Uterus (tissue), 4 donors: ENCODE measurements at places on chromosomes 13 and 19.

DNA sequence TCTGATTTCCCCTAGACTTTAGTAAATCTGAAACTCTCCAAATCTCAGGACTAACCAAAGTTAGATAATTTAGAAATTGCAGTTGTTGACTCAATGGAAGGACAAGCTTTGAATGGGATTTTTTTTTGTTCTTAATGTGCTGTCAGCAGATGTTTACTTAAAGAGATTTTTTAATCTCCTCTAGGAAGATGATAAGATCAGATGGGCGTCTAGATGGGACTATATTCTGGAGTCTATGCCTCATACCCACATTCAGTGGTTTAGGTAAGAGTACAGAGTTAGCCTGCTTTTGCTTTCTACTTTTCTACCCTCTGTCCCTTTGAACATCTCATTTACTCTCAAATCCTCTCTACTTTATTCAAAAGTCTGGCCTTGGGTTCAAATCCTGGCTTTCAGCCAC is 39.3 kb downstream of the TM9SF2 start:
- DNase-seq = no peak

- DNase-seq = no peak
Measured at GRCh38 chr13:32362574-32362973, 47.3 kb downstream of the BRCA2 start.

- DNase-seq = no peak
Measured at GRCh38 chr19:52155596-52156359, 15.6 kb downstream of the ZNF836 start.

- DNase-seq = no peak
Measured at GRCh38 chr13:59674616-59675015, 489.1 kb downstream of the DIAPH3 start.

- DNase-seq = no peak
Measured at GRCh38 chr19:5719274-5719960, 529 bp downstream of the LONP1 start.

- no peak for DNase-seq
Measured at GRCh38 chr13:89380101-89380500, 1708.9 kb downstream of the SLITRK5 start.

- peak; percentile 79 for DNase-seq
Measured at GRCh38 chr13:37869756-37870488, at the start of gene TRPC4. Gene TRPC4, minus strand, starts transcription at chr13:37869772. Its CDS starts 86,439 bp downstream, at chr13:37783333.

GRCh38 chr19:38194061-38194701 is 29.8 kb downstream of the DPF1 start:
- DNase-seq = no peak

- DNase-seq = no peak
Measured at GRCh38 chr19:33267706-33268105, 34.6 kb downstream of the CEBPA start.

GRCh38 chr19:45526143-45526542 is 18.9 kb downstream of the VASP start:
- DNase-seq = peak; percentile 65

- no peak for DNase-seq
Measured at GRCh38 chr19:17847538-17848366, at the start of gene JAK3. Gene JAK3, minus strand, starts transcription at chr19:17847982. Its CDS starts 3,565 bp downstream, at chr19:17844417.

DNA sequence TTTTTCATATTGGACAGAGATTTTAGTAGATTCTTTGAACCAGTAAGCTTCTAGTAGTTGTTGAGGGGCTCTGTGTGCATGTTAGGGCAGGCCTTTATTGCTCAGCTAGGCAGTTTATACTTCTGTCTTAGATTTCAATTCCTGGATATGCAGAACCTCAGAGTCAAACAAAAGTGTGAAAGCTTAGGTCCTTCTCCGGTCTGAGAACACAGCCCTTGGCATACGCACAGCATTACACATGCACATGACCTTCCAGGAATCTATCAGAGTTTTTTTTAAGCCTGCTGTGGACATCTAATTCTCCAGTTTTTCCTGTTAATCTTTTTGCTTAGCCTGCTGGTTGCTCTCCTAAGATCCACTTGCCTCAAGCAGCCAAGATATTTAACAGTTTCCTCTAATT is 77.9 kb upstream of the KL start:
- no peak for DNase-seq

- DNase-seq = no peak
Measured at GRCh38 chr13:71851498-71852409, 15.2 kb downstream of the DACH1 start.

DNA sequence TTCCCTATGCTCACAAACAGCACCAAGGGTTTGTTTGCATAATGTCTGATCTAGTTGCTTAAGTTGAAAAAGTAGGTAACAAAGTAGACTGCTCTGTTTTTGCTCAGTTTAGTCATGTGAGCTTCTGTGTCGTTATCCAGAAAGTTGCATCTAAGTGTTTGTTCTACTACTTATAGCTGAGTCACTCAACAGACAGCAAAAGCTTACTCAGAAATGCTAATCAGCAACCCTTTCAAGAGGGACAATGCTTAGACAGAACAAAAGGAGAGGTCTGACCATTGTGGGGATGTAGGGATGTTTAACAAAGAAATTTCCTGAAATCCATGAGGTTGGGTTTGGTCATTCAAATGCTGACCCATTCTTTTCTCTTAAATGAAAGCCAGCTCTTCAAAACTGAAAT is 106.4 kb downstream of the ATP8A2 start:
- no peak for DNase-seq

- no peak for DNase-seq
Measured at GRCh38 chr13:41652735-41653361, 195.5 kb downstream of the RGCC start.

DNA sequence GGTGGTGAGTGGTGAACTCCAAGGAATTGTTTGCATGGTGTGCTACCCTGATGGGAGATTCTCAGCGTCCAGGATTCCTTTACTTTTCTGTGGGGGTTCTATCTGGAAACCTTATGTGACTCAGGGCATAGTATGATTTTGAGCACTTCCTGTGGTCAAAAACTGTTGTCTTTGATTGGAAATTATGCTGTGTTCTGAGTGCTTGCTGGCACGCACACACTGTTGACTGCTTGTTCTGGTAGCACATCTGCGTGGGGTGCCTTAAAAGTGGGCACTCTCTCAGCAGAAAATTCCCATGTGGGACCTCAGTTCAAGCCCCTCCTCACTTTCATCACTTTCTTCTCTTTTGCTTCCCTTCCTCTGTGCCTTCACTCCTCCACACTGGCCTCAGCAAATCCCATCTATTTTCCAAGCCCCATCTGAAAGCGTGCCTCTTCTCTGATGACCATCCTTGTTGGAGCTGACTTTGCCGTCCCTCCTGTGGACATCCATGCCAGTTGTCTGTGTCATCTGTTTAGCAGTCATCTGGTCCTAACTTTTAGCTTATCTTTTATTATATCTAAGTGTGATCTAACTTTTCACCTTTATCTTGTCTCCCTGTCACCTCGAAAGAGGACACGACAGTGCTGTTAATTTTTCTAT is 56.4 kb upstream of the NPAS1 start:
- DNase-seq = no peak

GRCh38 chr13:106455777-106456176 is 79.7 kb downstream of the EFNB2 start:
- DNase-seq = no peak

DNA sequence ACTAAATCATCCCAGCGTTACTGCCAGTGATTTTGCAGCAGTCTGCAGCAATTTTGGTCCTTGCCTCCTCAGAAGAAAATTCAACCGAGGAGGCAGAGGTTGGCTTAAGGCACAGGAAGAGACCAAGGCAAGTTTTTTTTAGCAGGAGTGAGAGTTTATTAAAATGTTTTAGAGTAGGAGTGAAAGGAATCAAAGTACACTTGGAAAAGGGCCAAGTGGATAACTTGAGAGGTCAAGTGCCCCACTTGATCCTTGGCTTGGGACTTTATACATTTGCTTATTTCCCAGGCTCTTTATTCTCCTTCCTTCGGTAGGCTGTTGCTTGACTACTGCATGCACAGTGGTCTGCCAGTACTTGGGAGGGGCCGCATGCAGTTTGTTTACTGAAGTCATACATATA is 2.9 kb upstream of the ZNF134 start:
- DNase-seq = no peak

GRCh38 chr19:45443462-45444317 is 20.0 kb upstream of the ERCC1 start:
- peak; percentile 95 for DNase-seq

DNA sequence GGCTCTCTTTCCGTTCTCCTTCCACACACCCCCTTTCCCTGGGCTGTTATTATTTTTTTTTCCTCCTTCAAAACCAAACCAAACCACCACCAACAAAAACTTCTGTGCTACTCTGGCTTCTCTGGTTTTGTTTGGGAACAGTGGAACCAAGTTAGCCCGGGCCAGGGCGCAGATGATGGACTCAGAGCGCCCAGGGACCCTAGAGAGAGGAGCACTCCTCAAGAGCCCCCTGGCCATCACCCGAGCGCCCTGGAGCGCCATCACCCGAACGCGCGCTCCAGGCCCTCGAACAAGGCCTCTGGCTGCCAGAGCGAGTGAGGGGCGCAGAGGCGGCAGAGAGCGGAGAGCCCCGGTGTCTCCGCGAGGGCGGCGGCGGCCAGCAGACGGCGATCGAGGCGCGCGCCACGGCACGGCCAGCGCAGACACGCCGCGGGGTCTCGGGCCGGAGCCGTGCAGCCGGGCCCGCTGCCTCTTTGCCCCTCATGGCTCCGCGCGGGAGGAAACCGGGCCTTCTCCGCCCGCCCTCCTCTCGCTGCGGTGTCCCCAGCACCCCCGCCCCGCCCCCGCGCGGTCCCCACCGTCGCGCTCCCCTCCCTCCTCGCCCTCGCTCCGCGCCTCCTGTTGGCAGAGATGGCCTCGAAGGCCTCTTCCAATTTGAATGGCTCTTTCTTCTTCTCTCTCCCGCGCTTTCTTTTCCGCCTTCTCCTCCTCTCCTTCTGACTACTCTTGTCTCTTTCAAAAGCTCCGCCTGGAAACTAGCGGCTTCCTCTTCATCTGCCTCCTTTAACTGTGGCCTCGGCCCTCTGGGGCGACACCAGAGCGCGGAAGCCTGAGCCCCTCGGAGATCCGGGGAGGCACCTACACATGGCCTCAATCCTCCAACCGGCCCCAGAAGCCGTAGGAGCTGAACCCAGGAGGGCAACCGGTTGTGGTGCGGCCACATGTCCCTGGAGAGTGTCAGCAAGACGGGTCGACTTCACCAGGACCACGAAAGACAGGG is 4.1 kb upstream of the SOX1 start:
- no peak for DNase-seq

- no peak for DNase-seq
Measured at GRCh38 chr13:25887962-25888655, 163.7 kb downstream of the SHISA2 start.

- DNase-seq = no peak
Measured at GRCh38 chr13:33328701-33329100, 43.1 kb upstream of the STARD13 start.

DNA sequence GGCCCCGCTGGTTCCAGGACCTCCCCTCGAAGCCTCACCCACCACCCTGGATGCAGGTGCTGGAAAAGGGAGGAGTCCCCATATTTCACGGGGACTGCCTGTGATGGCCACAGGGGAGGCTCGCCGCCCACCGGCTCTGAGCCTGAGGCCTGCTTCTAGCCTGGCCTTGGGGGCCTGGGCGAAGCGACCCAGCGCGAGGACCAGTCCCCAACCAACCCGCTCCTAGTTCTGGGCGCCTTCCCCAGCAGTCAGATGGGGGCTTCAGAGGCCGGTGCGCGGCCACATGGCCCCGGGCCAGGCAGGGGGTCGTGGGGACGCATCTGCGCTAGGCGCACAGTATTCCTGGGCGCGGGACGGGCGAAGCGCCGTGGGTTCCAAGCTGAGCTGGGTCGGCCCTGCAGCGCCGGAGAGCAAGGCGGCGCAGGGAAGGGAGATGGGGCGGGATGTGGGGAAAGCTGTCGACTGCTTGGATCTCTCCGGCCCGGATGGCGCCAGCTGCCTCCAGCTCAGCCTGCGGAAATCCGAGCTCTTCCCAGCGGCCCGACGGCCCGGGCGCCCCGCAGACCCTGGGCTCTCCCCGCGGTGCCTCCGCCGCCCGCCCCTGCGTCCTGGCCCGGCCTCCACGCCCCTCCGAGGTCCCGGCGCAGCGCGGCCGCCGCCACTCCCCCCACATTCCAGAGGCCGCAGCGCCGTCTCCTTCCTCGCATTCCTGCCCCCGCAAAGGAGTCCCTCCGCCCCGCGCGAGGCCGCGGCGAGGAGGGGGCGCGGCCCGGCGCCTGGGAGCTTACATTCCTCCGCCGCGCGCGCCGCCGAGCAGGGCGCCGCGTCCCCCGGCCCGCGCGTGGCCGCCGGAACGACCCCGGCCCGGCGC is at the start of gene WTIP:
Gene WTIP (plus strand): TSS at position 788 of the 871 bp plus-strand sequence. CDS start 217 bp downstream, outside the sequence.
- DNase-seq = peak; percentile 81

DNA sequence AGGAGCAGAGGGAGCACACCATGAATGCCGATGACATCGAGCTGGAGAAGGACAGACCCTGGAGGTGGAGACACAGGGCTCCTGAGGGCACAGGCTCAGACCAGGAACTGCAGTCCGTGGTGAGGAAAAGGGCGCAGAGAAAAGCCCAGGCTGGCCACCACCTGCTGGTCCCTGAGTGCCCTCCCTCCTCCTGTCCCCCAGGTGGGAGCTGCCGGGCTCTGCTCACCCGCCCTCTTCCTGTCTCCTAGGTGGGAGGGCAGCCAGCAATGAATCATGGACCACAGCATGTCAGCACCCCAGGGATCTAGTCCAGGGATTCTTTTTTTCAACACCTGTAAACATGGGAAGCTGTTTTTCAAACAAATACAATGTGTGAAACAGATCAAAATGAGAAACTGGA is 94.6 kb upstream of the ARHGEF7 start:
- no peak for DNase-seq

GRCh38 chr19:31054430-31054829 is 294.8 kb downstream of the TSHZ3 start:
- DNase-seq = no peak

DNA sequence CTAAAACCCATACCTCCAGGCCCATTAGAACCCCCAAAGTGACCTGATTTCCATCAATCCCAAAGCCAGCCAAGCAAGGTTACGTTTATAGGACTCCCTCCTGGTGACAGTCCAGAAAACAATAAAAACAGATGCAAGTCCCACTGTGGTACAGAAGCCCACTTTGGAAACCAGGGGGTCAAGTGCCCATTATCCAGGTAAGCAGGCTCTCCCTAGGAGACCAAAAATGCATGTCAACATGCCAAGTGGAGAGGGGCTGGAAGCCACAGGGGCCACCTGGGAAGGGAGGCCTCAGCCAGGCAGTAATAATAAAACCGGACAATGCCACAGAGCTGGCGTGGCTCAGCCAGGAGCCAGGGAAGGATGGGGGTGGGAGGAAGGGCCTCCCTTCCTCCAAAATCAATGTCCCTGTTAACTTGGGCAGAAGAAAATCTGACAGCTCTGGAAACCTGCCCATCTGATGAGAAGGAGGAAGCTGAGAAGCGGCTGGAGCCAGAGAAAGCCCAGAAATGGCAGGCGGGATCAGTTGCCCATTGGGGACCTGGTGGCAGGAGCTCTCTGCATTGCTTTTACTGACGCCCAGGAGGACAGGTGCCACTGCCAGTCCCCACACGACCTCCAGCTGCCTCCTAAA is 160.4 kb downstream of the ZIC5 start:
- no peak for DNase-seq

GRCh38 chr19:6590258-6590826 is 608 bp downstream of the CD70 start:
- no peak for DNase-seq

DNA sequence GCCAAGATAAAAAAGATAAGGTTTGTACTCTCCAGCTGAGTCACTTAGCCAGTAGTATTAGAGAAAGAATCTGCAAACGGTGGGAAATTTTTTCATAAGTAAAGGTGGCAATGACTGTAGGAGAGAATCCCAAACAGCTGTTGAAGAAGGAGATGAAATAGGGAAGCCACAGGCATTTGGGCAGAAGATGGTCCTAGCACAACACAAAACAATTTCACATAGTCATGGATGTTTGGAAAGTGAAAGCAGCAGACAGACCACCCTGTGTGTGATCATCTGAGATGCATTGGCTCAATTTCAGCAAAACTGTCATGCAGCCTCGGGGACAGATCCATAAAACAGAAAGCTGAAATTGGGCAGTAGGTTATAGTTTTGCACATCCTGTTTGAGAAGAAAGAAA is 2832.4 kb downstream of the PCDH9 start:
- DNase-seq = no peak

GRCh38 chr19:33796164-33796875 is at the start of gene KCTD15:
Gene KCTD15, plus strand, starts transcription at chr19:33796870. Its CDS starts 3,585 bp downstream, at chr19:33800455.
- peak; percentile 33 for DNase-seq
